KBM-7 (cell line): ENCODE measurements at places on chromosomes 12 and 14.

GRCh38 chr12:127459166-127459565, 807.8 kb upstream of the TMEM132C start:
- DNase-seq, result no peak

DNA sequence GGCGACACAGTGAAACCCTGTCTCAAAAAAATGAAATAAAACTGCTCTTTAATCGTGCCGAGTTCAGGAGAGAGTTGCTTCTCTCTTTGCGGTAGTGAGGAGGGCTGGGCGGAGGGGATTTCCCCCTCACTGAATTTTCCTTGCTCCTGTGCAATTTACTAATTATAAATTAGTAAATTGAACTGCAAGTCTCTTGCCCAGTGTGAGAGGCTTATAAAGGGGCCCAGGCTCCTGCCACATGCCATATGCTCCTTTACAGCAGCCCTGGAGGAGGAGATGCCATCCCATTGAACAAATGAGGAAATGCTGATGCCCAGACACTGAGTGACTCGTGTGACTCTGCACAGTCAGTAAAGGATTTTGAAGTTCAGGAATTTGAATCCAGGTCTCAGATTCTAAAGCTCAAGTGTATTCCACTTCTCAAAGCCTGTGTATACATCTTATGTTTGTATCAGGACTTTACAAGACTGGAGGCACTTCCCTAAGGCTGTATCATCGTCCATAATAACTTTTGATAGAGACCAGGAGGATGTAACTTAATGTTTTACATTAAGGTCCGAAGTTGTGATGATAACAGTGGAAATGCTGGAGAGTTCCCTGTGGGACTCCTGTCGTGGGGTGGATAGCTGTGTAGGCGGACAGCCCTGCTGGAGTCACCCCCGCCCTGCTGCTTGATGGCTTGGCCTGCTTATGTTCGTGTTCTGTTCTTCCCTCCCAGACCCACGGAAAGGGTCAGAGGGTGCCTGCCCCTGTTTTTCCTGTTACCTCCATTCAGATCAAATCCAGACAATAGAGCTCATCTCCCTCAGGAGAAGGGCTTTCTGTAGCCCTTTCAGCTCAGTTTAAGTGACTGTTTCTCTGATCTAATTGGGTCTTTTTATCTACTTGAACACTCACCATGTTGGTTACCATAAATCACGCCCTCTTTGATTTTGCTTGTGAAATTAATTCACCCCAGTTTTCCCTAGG, 13.9 kb downstream of the PELI2 start:
- no peak for DNase-seq

DNA sequence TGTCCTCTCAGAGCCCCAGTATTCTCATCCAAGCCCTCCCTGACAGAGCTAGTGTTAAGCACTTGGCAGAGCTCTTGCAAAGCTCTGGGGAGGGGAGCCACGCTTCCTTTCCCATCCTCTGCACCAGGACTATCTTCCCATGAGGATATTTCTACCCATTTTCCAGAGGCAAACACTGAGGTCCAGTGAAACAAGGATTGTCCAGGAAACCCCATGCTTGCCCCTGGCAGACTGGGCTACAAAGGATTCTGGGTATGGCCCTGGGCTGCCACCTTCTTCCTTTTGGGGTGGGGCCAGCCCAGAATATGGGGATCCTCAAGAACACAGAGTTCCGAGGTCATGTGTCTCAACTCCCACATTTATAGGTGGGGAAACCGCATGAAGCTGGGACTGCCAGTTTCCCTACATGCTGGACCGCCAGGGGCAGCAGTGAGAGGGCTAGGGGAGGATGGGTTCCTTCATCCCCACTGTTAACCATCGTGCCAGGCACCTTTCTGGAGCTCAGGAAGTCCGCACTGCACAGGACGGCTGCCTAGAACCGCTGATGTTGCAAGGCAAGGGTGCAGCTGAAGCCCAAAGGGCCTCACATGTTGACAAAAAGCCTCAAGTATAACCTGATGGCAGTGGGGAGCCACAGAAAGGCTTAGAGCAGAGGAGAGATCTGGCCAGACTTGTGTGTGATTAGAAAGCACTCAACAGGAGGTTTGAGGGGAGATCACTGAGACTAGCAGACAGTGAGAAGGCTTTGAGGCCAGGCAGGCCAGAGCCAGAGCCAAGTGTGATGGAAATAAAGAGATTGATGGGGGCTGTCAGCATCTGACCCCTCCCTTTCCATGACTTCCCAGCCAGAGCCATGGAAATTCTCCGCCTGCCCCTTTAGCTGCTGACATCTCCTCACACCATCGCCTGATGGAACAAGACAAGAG, 5.5 kb upstream of the CCDC85C start:
- no peak for DNase-seq

- no peak for DNase-seq
Observed at GRCh38 chr12:29270446-29270845, 110.5 kb downstream of the ERGIC2 start.

DNA sequence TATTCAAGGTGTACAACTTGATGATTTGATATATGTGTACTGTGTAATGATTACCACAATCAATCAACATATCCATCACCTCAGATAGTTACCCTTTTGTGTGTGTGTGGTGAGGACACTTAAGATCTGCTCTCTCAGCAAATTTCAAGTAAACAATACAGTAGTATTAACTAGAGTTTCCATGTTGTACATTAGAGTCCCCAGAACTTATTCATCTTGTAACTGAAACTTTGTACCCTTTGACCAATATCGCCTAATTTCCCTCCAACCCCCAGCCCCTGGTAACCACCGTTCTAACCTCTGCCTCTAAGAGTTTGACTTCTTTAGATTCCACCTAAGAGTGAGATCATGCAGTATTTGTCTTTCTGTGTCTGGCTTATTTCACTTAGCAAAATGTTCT, 12.1 kb downstream of the ADCK1 start:
- DNase-seq, result no peak

- peak; percentile 73 for DNase-seq
Observed at GRCh38 chr14:64337888-64338615, 43.9 kb upstream of the ESR2 start.

GRCh38 chr14:45177076-45177475, 41.3 kb downstream of the FANCM start:
- DNase-seq, result no peak

DNA sequence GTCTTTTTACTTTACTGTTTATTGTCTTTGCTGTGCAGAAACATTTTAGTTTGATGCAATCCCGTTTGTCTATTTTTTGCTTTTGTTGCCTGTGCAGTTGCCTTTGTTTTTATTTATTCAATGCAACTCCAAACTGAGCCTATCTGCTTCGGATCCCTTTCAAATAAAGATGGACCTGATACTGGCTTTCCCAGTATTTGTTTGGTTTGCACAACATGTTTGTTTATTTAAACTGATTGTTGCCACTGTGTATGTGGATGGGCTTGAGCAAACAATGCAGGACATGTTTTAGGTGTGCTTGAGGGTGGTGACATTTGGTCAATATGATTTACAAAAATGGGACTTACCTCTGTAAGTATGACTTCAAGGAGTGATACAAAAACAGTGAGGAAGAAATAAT, 6.7 kb downstream of the TRHDE start:
- no peak for DNase-seq

- no peak for DNase-seq
Observed at GRCh38 chr12:19652386-19652785, 213.1 kb downstream of the AEBP2 start.
